ENCODE measurements at places on chromosomes 7 and 10.
A peak's percentile ranks its signal among the peaks of the same experiment; 100 is the strongest.

DNA sequence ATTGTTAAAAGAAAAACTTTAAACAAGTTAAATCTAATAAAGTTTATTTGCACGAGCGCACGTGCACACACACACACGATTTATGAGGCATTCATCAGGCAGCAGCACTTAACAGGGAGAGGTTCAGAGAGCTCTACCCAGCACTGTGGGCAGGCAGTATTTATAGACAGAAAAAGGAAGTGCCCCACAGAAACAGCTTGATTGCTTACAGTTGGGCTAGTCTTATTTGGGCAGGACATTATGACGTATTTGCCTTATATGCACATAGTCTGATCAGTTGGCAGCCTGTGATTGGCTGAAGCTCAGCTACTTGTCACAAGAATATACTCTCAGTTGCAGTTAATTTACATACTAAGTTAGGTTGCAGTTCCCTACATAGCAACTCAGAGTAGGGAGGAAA lies 1.2 kb upstream of the SDHAF3 start:
- no peak for DNase-seq

DNA sequence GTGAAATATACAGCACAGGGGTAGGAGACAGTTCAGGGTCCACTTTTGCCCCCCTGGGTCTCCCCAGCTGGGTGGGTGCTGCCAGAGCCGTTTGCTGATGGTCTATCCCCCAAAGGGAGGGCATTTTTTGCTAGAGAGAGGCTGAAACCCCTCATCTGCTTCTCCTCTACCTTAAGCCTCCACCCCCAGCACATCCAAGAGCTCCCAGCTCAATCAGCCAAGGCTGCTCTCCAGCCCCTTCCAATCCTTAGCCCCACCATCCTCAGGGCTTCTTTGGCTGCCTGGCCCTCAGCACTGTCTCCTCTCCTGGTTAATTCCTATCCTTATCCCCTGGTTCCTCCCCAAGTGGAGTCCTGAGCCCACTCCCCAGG lies 153.1 kb downstream of the AOAH start:
- no peak for DNase-seq

GRCh38 chr7:16984375-16984774 lies 102.6 kb upstream of the AGR3 start:
- DNase-seq = peak; percentile 23

- DNase-seq = no peak
These were observed 109.3 kb downstream of the TCF7L2 start for GRCh38 chr10:113059371-113059780.

DNA sequence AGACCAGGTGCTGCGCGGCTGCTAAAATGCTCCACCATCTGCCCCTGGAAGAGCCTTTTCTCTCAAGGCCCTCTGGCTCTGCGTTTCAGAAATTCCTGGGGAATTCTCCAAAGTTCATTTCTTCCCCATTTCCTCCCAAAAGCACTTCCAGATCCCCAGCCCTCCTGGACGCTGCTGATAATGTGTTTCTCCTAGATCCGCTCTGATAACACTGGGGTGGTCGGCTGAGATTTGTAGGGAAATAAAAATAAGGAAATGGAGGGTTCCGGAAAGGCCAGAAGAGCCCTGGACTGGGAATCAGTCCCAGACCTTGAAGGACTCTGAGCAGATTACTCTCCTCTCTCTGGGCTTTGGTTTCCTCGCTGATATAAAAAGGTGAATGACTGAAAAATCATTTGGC lies 28.1 kb downstream of the COL13A1 start:
- no peak for DNase-seq

Measured in T-helper 2 cell (primary cell).